ENCODE measurements at places on chromosomes 3 and 15.

- DNase-seq, result no peak
Observed at GRCh38 chr3:184696697-184697096, 15.2 kb downstream of the MAGEF1 start.

DNA sequence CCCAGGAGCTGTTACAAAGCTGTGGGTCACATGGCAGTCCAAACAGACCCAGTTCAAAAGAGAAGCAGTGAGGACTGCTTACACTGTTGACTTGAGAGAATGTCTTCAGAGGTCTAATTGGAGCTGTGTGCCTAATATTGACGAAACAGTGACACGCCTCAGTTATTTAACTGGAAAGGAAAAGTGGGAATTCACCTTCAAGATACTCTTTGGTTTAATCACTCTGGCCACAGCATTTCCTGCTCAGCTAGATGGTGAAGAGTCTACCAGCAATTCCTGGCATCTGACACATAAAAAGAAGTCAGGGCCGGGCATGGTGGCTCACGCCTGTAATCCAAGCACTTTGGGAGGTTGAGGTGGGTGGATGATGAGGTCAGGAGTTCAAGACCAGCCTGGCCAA is 326.4 kb downstream of the SV2B start:
- no peak for DNase-seq

DNA sequence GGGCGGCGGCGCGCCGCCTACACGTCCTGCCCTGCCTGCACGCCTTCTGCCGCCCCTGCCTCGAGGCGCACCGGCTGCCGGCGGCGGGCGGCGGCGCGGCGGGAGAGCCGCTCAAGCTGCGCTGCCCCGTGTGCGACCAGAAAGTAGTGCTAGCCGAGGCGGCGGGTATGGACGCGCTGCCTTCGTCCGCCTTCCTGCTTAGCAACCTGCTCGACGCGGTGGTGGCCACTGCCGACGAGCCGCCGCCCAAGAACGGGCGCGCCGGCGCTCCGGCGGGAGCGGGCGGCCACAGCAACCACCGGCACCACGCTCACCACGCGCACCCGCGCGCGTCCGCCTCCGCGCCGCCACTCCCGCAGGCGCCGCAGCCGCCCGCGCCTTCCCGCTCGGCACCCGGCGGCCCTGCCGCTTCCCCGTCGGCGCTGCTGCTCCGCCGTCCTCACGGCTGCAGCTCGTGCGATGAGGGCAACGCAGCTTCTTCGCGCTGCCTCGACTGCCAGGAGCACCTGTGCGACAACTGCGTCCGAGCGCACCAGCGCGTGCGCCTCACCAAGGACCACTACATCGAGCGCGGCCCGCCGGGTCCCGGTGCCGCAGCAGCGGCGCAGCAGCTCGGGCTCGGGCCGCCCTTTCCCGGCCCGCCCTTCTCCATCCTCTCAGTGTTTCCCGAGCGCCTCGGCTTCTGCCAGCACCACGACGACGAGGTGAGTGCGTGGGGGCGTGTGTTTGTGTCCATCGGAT is 602 bp downstream of the TRIM71 start:
- no peak for DNase-seq

DNA sequence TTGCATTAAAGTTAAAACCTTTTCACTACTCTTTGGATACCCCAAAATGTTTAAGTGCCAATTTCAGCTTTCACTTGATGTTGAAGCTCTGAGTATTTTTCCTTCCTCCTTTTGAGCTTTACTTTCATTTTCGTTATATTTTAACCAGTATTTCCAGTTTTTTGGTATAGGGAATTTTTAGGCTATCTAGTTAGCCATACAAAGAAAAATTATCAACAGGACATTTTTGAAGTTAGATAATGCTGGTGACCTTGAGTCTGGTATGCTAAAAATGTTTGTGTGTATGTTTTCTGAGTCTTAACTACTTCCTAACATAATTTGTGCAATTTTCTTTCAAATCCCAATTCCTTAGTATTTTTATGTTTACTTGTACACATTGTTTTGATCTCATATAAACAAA is 284.8 kb downstream of the OTOL1 start:
- no peak for DNase-seq

- DNase-seq, result no peak
Observed at GRCh38 chr3:187210545-187211327, 13.4 kb downstream of the RTP1 start.

- DNase-seq, result no peak
Observed at GRCh38 chr3:20905210-20905805, 719.3 kb upstream of the SGO1 start.

DNA sequence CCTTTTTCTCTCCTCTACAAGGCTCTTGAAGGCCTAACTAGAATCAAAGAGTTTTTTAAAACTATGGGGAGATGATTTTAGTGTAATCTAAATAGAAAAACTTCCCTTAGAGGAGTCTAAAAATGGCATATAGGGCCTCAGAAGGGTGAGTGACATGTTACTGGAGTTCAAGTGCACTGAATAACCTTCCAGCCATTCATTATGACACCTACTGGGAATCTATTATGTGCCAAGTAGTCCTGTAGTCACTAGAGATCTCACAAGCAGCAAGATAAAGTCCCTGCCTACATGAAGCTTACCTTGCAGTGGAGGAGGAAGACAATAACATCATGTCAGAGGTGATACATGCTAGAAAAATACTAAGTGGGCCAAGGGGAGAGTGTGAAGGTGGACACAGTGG is 96.1 kb downstream of the OXNAD1 start:
- no peak for DNase-seq

DNA sequence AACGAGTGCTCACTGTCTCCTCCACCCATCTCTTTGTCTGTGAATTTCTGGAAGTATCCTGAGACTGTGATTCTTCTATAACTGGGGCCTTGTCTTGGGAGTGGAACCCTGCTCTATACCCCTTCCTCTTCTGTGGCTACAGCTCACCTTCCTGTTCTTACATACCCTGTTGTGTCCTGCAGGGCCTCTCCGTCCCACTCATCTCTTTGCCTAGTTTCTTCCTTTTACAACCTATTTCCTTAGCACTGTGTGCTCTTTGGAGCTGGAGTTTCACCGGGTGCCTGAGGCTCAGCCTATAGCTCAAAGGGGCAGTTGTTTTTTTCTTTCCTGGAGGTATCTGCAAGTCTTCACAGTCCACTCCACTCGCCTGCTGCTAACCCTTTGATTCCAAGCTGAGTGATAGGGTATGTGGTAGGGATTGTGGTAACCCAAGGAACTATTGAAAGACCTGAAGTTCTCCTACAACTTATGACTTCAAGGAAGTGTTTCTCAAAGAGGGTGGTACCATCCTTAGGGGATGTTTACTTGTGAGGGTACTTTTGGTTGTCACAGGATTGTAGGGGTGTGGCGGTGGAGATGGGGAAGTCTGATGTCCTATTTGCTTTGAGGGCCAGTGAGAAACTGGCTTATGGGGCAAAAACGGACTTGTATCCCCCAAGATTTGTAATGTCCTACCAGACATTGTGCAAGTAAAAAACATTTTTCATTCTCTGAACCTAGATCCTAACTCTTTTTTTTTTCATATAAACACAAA is 66.6 kb upstream of the ARL8B start:
- DNase-seq, result no peak

DNA sequence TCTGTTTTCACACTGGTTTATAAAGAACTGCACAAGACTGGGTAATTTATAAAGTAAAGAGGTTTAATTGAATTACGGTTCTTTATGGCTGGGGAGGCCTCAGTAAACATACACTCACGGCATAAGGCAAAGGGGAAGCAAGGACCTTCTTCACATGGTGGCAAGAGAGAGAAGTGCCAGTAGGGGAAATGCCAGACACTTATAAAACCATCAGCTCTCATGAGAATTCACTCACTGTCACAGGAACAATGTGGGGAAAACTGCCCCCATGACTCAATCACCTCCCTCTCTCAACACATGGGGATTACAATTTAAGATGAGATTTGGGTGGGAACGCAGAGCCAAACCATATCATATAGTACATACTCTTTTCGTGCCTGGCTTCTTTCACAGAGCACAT is 42.4 kb downstream of the MAP2K1 start:
- no peak for DNase-seq

- peak; percentile 68 for DNase-seq
Observed at GRCh38 chr3:278300-279064, 81.9 kb downstream of the CHL1 start.

DNA sequence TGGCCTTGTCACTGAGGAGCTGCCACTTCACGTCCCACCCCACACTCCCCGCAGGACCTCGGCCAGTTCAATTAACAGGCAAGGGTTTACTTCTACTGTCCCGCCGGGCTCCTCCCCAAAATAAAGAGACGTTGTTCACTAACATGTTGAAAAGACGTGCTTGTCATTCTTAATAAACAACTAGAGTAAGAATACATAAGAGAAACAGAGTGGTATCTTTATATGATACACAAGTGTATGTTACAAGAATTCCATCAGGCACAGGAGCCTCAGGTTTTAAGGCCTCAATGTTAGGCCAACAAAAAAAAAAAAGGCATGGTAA is 326 bp upstream of the IMPDH2 start:
- no peak for DNase-seq

GRCh38 chr3:14286887-14287500 is 108.4 kb downstream of the LSM3 start:
- peak; percentile 79 for DNase-seq

- no peak for DNase-seq
Observed at GRCh38 chr3:143278721-143279120, 159.2 kb downstream of the CHST2 start.

GRCh38 chr3:44232407-44232806 is 9.3 kb upstream of the TOPAZ1 start:
- DNase-seq, result no peak

GRCh38 chr3:126245811-126246727 is 65.7 kb upstream of the ALDH1L1 start:
- DNase-seq, result no peak

DNA sequence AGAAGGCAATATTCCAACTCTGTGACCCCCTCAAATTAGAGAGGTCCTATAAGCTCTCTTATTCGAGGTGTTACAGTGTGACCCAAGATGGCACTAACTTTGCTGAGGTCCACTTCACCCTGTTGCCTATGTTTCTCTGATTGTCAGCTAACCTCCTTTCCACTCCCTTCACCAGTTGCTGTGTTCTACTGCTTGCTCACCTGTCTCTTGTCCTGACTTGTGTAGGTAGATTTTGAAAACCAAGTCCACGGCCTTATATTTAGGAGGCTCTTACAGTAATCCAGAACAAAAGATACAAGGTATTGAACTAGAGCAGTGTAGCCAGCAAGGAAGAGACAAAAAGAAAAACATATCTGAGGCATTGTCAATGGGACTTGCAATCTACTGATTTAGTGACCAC is 20.1 kb upstream of the GSK3B start:
- DNase-seq, result no peak

- no peak for DNase-seq
Observed at GRCh38 chr3:126867863-126868200, 115.1 kb upstream of the PLXNA1 start.

DNA sequence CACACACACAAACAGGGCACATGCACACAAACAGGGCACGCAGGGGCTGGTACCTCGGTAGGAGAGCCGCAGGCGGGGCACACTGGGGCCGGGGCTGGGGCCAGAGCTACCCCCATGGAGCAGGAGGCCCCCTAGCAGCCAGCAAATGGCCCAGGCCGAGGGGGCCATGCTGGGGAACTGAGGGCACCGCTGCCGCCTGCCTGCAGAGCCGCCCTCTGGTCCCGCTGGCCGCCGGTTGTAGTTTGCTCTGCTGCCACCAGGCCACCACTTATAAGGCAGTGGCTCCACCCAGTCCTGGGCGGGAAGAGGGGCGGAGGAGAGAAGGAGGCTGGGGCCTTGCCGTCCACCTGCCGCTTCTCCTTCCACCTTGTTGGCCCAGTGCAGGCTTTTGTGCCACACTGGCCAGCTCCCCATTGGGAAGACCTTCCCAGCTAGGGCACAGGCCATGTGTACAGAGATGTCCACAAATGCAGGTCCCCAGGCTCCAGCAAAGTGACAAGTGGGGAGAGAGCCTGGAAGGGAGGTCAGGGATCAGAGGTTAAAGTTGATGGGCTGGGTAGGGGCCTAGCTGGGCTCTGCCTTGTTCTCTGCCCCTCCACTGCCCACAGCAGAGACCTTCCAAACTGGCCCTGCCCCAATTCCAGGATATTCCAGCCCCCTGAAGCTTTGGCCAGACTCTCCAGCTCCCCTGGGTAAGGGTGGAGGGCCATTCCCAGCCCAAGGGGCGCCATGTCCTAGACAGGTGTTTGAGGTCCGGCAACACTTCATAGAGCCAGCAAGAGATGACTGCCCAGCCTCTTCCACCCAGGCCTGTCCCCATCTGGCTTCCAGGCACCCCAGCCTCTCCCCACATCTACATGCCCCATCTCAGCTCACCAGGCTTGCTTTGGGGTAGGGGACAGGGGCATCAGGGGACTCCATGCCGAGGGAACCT is at the start of gene SEMA3G:
Gene SEMA3G (minus strand): TSS at position 244 of the 934 bp plus-strand sequence. CDS start 76 bp downstream, at position 168.
- DNase-seq, result no peak

DNA sequence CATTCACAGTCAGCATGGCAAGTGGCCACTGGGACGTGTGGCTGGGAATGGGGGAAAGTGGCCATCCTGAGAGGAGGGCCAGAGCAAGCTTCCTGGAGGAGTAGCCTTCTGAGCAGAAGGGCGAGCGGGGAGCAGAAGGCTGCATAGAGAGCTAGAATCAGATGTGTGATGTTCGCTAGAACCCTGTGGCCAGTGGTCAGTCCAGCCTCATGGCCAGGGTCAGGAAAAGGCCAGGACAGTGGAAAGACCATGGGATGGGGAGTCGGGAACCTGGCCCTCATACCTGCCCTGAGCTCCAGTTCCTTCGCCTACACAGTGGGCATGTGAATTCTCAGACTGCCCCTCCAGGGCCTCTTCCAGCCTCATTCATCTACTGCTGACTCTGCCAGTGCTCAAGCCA is 102.4 kb downstream of the DNAJB8 start:
- no peak for DNase-seq

GRCh38 chr3:117692416-117692995 is 982.9 kb downstream of the TUSC7 start:
- no peak for DNase-seq

- DNase-seq, result peak; percentile 45
Observed at GRCh38 chr3:67327582-67327981, 326.8 kb downstream of the SUCLG2 start.

DNA sequence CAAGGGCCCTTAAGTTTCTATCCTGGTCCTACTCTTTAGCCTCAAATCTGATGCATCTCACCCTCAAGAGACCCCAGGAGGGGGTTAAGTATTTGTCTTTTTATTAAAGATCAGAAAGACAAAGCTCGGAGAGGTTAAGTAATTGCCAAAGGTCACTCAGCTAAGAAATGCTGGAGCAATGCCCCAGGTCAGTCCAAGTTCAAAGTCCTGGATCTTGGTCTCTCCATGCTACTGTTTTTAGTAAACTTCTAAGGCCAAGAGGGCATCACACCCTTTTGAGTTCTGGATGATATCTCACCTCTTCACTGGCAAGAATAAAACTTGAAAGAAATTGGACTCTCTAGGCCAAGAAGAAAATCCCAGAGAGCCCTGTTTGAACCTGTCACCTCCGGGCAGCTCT is 488.6 kb downstream of the MAGI1 start:
- DNase-seq, result no peak

- DNase-seq, result no peak
Observed at GRCh38 chr15:29110176-29110575, 159.4 kb downstream of the NSMCE3 start.

- no peak for DNase-seq
Observed at GRCh38 chr3:33060609-33061337, 36.2 kb downstream of the GLB1 start.

Measured in DMS153 (cell line).